ENCODE measurements at places on chromosomes 3 and 15.

DNA sequence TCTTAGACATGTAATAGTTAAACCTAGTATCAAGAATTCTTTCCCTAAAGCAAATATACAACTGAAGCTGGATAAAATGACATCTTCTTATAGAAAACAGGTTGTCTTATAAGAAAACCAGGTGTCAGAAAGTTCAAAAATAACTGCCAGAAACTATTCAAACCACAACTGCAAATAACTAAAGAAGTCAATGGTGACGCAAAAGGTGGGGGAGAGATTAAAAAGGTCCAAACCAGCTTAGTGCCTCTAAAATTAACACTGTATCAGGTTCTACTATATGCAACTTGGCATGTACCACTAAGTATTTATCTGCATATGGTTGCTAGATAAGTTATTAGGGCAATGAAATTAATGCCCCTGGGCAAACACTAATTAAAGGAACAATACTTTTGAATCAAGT, 136.8 kb downstream of the TBL1XR1 start:
- no peak for DNase-seq

DNA sequence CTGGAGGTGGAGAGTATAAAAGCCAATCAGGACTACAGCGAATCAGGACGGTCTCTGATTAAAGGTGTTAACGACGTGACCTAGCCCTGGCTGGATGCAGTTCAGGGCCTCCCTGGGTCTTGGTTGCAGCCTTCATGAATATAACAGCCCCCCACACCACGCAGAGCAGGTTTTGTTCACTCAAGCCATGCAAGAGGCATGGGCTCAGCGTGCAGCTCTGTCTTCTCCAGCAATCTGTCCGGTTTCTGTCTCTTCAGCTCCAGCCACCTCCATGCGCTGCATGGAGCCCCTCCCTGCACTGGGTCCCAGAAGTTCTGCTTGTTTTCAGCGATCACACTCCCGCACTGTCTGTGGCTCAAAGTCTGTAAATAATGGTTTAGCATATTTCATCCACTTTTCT, 57.1 kb upstream of the CHRNA7 start:
- no peak for DNase-seq

DNA sequence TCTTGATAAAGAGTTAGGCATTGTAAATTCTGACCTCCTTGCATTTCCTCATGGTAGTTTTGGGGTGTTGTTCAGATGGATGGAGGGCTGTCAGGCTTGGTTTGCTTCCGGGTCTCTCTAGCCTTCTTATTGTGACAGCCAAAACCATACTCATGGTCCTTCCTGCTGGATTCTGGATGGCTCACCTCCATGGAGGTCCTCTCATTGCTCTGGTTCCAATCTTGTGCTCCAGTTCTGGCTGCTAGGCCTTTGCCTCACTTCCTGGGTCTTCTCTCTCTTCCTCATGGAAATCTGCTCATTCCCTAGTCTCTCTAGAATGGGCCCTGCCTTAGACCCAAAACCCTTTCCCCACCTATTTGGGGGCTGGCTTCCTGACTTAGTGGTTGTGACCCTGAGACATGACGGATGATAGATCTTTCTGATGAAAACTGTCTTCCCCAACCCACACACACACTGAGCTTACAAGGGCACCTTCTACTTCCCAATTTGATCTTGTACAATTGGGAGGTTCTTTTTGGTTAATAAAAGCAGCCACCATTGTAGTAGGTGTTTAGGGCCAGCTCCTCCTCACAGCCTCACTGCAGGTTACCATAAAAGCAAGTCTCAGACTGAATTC, 66.2 kb upstream of the XCR1 start:
- no peak for DNase-seq

DNA sequence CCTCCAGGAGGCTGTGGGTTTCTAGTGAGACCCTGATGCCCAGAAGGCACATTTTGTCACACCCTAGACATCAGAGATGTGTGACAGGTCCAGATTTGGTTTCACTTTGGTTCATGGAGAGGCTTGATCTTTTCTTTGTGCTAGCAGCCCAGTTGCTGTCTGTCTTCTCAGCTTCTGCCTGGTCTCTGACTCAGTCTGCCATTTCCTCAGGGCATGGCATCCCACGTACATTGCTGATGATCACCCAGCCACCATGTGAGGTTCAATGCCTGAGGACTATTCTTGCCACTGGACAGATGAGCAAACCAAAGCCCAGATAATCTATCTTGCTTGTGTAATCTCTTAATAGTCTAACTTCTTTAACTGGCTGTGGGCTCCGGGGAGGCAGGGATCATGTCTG, 144.9 kb upstream of the MRPS22 start:
- DNase-seq: no peak

GRCh38 chr15:69562116-69562515, 109.5 kb downstream of the RPLP1 start:
- DNase-seq: no peak

- no peak for DNase-seq
Observed at GRCh38 chr15:101543431-101543830, 53.9 kb upstream of the PCSK6 start.

GRCh38 chr3:11558002-11558401, 85.7 kb downstream of the VGLL4 start:
- DNase-seq: peak; percentile 42

GRCh38 chr3:45606991-45607712, 12.6 kb downstream of the LIMD1 start:
- DNase-seq: no peak

DNA sequence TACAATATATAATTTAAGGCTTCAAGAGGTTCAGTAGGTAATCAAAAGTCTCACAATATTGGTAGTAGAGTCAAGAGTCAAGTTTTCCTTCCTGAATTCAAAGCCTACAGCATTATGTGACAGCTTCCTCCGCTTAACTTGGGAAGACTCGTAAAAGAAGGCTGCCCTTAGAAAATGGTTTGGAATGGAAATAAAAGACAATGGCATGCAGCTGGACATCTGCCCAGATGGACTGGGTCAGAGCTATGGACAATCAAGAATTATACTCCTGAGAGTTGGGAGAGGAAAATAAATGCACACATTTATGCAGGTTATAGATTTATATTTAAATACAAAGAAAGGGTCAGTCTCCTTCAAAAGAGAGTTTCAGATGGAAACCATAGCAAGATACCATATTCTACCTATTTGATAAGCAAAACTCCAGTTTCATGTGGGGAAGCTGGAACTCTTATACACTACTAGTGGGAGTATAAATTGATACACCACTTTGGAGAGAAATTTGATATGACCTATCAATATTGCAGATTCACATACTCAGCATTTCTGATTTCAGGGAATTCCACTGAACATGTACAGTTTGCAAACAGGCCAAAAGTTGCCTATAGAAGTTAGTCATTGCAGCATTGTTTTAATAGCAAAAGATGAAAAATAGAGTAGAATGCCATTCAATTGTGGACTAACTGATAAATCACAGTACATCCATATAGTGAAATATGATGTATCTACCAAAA, 6.1 kb downstream of the CRYBG3 start:
- DNase-seq: no peak

GRCh38 chr3:153970741-153971347, 150.3 kb upstream of the ARHGEF26 start:
- no peak for DNase-seq

DNA sequence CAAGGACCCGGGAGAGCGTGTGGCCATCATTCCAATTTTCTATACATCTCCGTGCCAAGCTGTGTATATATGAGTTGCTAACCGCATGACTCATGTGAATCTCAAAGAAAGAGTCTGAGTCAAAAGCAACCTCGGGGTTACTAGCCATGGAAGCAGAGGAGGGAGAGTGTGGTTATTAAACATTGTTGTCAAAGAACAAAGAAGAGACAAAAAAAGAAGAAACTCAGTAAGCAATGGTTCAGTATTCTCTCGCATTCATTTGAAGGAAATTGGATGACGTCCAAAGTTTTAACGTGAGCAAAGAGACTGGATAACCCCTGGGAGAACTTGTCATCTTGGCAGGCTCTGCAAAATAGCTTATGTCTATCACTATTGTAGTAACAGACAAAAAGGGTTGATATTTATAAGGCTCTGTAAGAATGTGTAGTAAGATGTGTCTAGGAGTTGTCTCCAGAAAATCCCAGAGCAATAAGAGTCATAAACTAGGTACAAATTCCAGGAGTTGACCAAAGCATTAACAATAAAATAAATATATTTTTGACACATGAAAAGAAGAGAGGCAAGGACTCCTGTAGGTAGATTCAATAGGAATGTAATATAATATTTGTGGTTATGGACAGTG, 52.8 kb upstream of the GRM7 start:
- DNase-seq: no peak

DNA sequence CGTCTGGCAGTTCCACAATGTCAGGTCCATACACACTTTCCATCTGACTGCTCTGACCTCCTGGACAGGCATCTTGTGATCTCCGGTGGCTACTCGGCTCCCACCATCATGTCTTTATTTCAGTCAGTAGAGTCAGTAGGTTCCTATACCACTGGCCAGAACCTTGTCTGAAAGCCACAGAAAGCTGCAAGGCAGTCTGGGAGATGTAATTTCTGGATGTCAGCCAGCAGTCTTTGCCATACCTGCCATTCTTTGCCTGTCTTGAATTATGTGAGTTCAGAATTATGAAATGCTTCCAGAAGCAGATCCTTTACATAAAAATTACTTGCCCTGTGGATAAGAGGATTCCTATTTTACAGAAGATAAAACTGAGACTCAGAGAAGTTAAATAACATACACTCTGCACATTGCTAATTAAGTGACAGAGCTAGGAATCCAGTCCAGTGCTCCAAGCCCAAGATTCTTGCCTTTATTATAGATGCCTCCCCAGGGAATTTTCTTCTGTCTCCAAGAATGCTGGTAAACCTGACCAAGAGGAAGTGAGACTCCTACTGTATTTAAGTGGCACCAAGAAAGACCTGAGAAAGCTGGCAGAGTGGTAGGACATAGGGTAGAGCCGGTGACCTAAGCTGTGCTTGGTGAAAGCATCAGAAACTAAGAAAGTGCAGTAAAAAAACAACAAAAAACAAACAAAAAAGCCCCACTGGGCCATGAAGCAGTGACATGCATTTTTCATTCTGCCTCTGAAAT, 75.6 kb downstream of the IQCH start:
- no peak for DNase-seq

GRCh38 chr3:101722394-101723173, 1.8 kb upstream of the CEP97 start:
- no peak for DNase-seq

GRCh38 chr15:88089024-88089620, 167.4 kb downstream of the NTRK3 start:
- DNase-seq: no peak

DNA sequence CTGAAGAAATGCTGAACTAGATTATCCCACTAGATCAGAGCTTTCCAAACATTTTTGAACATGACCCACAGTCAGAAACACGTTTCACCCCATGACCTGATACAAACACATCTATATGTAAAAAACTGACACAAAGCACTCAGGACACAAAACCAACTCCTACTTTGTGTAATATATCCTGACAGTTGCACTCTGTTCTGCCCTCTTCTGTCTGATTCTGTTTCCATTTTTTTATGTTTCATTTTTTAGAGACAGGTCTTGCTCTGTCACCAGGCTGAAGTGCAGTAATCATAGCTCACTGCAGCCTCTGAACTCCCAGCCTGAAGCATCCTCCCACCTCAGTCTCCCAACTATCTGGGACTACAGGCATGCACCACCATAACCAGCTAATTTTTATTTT, 15.8 kb upstream of the RFTN1 start:
- DNase-seq: no peak

DNA sequence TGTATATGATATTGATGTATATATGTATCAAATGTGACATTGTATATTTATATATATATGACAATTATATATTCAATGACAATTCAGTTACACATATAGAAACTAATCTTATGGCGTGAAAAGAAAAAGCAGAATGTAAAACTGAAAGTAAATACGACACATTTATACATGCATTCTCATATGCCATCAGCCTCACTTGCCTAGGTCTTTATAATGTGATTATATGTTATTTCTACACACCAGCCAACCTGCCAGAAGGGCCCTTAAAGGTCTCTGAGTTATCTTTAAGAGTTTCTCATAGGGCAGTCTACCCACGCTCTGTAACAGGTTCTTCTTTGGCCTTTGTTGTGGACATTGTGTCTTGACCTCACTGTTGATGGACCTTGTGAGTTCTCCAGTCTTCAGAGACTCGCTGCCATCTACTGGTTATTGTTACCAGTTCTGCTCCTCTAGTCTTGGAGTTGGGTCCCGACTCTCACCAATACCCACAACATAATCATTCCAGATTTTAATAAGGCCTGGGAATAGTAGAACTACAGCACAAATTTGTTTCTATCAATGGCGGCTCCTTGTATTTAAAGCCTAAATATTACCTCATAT, 371.5 kb upstream of the GOLIM4 start:
- no peak for DNase-seq

DNA sequence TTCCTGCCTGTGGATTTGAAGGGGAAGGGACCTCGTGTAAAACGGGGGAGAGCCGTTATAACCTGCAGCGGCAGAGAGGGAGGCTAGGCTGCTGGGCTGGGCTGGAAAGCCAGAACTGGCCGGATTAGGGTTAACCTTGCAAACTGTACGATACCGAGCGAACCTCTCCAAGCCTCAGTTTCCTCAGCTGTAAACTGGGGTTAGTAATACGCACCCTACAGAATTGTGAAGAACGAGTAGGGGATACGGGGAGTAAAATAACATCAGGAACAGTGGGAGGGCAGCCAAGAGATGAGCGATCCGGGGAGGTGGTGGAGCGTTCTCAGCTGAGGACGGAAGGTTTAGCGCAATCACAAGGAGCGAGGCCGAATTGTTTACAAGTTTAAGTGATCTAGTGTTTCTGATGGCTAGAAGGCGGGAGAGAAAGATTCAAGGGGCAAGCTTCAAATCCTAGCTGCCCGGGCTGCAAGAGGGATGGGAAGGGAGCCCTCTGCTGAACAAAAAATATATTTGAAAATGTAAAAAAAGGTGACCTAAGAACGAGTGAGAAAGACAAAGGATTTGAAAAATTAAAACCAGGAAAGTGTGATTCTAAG, 768 bp upstream of the SEMA5B start:
- DNase-seq: peak; percentile 79

- no peak for DNase-seq
Observed at GRCh38 chr3:47747558-47747957, 34.1 kb downstream of the SMARCC1 start.

- no peak for DNase-seq
Observed at GRCh38 chr3:158777161-158777873, 24.5 kb upstream of the MFSD1 start.

GRCh38 chr3:102238362-102238761, 196.5 kb upstream of the ZPLD1 start:
- no peak for DNase-seq

- DNase-seq: no peak
Observed at GRCh38 chr15:41876689-41877088, 17.2 kb downstream of the SPTBN5 start.
